Sciatic nerve (tissue), 2 donors: ENCODE measurements at places on chromosomes 11 and 22. TPM values are rescaled to one million over a fixed set of nuclear protein-coding genes. Genes with fewer than 3 reads are reported as not detected.

GRCh38 chr22:49965091-49966040 lies 4.8 kb downstream of the PIM3 start:
- peak; percentile 63 for DNase-seq

GRCh38 chr11:20672575-20672974 lies 3.2 kb downstream of the NELL1 start:
- DNase-seq: no peak

GRCh38 chr11:118980191-118980881 lies 8.8 kb downstream of the FOXR1 start:
- DNase-seq: peak; percentile 70

GRCh38 chr22:27247701-27248434 lies 553.7 kb downstream of the MN1 start:
- DNase-seq: no peak

- no peak for DNase-seq
Observed at GRCh38 chr11:41005986-41006385, 453.5 kb downstream of the LRRC4C start.

Gene XKR3
- not detected for total RNA-seq

Gene TEX12
- total RNA-seq: 0.58 TPM
